ENCODE measurements at places on chromosomes 4 and X.
A peak's percentile ranks its signal among the peaks of the same experiment; 100 is the strongest.

GRCh38 chrX:130114141-130114588 is 3.9 kb upstream of the ELF4 start:
- no peak for DNase-seq

DNA sequence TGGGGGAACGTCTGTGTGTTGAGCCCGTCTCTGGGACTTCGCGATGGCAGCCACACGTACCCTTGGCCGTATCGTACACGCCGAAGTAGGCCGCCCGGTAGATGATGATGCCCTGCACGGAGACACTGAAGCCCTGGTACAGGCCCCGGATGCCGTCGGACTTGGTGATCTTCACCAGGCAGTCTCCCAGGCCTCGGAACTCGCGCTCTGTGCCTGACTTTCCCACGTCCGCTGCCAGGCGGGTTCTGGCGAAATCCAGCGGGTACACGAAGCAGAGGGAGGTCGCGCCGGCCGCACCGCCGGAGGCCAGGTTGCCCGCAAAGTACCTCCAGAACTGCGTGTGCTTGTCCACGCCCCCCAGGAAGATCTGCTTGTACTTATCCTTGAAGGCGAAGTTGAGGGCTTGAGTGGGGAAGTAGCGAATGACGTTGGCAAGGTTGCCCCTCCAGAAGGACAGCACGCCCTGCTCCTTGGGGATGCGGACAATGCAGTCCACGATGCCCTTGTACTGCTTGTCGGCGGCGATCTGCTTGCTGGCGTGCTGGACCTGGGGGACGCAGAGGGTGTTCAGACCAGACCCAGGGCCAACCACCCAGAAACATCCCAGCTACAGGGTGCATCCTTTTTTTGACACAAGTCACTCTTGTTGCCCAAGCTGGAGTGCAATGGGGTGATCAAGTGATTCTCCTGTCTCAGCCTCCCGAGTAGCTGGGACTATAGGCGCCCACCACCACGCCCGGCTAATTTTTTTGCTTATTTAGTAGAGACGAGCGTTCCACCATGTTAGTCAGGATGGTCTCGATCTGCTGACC is 2.5 kb downstream of the SLC25A6 start:
- peak; percentile 38 for DNase-seq

DNA sequence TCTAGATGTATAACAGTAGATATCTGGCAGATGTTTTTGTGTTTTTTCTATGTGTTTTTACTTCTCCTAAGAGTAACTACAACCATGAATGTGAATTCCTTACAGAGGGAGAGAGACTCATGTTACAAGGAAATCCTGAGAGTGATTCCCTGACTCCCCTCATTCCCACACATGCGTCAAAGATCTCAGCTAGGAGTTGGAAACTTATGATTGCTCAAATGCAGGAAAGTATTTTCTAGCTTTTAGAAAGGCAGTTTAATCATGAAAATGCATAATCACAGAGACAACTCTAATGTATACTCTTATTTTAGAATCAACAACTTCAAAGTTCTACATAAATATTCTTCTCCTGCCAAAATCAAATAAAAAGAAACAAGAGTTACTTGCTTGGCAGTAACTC is 121.8 kb downstream of the PDE5A start:
- DNase-seq: no peak

GRCh38 chr4:120007191-120007871 is 59.3 kb downstream of the MAD2L1 start:
- no peak for DNase-seq

DNA sequence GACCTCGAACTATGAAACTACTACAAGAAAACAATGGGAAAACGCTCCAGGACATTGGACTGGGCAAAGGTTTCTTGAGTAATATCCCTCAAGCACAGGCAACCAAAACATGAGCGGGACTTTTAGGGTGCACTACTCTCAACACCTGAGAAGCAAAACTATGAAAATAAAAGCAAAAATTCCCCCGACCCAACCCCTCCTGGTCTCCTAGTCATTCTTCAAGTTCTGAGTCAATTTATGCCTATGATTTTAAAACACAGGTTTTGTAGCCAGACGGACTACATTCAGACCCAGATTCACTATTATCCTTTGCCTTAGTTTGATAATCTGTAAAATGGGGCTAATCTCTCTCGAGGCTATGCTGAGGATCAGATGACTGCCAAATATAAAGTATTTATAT is 97.0 kb downstream of the SOWAHB start:
- no peak for DNase-seq

- no peak for DNase-seq
Observed at GRCh38 chr4:22430626-22431025, 85.2 kb downstream of the ADGRA3 start.

- no peak for DNase-seq
Observed at GRCh38 chr4:5884796-5885195, 8.1 kb downstream of the CRMP1 start.

DNA sequence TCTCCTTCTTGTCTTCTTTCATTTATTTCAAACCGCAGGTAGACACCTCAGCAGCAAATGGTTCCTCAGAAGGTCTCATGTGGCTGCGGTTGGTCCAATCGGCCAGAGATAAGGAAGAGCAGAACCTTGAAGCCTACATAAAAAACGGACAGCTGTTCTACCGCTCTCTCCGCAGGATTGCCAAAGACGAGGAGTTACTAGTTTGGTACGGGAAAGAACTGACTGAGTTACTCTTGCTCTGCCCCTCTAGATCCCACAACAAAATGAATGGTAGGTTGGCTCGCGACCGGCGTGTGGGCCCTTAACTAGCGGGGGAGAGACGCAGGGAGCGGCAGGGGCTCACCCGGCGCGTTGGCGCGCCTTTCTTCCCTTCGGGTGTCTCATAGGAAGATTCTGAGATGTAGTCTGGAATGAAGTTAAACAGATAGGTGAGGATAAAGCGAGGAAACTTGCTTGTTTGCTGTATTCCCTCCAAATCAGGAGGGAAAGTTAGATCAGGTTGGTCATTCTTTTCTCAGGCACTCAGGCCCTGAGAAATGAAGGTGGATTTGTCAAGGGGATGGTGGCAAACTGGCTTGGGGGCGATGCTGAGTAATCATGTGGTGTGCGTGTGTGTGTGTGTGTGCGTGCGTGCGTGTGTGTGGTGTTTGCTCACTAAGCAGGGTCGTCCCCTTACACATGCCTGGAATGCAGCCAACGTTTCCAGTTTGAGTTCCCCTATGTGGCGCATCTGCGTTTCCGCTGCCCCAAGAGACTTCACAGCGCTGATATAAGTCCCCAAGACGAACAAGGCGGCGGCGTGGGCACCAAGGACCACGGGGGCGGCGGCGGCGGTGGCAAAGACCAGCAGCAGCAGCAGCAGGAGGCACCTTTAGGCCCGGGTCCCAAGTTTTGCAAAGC is 4.2 kb downstream of the PRDM8 start:
- no peak for DNase-seq

DNA sequence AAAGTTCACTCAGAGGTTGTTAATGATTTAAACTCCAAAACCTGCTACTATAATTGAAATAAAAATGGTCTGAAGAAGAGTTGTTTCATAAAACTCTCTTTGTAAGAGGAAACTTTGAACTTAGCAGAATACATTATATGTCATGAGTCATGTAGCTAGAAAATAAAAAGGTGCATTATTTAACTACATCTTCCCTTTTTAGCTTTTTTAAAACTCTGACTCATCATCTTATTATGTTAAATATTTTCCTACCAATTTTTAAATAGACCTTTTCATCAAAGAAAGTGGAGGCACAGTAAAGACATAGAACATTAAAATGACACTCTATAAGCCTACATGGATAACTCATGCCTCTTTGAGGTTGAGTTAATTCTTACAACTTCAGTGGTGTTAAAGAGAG is 1.2 kb upstream of the ZNF827 start:
- no peak for DNase-seq

DNA sequence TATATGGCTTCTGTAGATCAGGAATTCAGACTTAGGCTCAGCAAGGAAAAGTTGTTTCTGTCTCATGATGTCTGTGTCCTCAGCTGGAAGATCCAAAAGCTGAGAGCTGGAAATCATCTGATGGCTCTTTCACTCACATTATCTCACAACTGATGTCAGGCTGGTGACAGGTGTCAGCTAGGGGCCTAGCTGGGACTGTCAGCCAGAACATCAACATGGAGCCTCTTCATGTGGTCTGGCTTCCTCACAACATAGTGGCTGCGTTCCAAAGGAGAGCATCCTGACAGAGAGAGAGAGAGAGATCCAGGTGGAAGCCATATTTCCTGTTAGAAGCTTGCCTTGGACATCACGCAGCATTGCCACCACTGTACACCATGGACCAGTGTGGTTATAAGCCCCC is 10.6 kb upstream of the INTS6L start:
- DNase-seq: no peak

DNA sequence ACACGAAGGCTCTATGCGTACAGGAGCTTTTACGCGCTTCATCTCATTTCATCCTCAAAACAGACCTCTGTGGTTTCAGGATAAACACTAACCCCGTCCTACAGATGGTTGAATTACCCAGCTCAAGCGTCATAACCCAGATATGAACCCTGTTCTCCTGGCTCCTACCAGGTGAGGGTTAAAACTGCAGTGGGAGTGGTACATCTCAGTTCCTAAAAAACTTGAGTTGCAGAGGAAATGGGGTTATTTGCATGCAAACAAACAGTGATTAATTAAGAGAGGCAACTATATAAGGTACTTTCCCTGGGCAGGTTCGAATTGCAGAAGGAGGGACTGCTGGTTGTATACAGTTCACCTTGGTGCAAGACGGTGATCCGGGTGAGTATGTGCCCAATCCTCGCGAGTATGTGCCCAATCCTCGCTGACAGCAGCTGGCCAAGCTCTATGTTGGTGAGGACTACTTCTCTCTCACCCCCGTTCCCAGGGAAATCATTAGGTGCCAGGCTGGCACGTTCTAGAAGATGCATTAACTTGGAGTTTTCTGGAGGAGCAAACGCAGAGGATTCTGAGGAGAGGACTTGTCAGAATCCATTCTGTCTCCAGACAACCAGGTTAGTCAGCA is 72.6 kb downstream of the FHDC1 start:
- no peak for DNase-seq
